ENCODE measurements at places on chromosomes 16 and 17.
A peak's percentile ranks its signal among the peaks of the same experiment; 100 is the strongest.

- peak; percentile 90 for DNase-seq
Measured at GRCh38 chr16:57537194-57537505, 779 bp upstream of the CCDC102A start.

DNA sequence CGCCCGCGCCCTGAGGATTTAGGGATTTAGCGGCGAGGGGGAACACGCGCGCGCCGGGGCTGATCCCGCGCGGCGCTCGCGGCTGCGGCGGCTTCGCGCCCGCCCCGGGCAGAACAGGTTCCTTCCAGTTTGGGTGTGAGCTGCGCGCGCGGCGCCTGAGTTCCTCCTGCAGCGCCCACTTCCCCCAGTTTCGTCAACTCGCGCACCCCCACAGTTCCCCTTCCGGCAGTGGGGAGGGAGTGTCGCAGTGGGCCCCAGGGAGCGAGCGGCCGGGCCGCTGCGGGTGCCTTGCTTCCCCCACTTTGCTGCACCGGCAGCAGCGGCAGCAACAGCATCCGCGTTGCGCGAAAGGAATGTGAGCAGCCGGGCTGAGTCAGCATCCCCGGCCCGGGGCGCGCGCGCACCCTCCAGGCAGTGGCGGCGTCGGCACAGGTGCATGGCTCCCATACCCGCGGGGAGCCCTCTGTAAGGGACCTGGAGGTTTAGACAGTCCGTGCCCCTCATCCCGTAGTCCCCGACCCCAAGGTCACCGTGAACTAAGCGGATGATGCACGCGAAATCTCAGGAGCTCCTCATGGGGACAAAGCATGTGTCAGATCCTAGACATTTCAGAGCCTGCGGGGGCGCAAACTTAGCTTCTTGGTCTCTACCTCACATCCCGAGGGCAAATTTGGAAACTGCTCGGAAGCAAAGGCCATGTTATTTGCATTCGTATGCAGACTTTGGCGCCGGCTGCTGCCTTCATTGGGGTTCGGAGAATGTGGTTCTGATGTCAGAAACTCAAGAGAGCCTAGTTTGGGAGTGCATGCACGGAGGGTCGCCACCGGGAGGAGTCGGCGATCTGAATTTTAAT, 767 bp downstream of the ARSG start:
- peak; percentile 85 for DNase-seq

GRCh38 chr17:48202959-48203358, 95.4 kb downstream of the SNX11 start:
- no peak for DNase-seq

DNA sequence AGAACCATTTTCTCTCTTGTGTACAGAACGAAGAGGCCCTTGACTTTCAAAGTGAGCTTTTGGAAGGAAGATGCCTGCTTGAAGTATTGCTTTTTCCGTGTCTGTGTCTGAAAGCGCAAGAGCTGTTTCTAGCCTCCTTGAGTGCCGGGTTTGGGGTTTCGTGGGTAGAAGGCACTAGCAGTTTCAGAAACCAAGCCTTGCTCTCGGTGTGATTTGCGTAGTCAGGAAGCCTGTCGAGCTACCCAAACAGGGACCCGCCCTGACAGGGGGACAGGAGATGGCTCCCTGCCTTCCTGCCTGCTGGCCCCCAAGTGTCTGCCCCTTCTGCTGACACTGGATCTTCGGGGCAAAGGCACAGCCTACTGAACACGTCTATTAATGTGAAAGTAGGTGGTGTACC, 322.0 kb downstream of the MAF start:
- DNase-seq: peak; percentile 72

- no peak for DNase-seq
Measured at GRCh38 chr16:17199135-17199534, 271.6 kb downstream of the XYLT1 start.
